ENCODE measurements at places on chromosomes 3 and 15.

DNA sequence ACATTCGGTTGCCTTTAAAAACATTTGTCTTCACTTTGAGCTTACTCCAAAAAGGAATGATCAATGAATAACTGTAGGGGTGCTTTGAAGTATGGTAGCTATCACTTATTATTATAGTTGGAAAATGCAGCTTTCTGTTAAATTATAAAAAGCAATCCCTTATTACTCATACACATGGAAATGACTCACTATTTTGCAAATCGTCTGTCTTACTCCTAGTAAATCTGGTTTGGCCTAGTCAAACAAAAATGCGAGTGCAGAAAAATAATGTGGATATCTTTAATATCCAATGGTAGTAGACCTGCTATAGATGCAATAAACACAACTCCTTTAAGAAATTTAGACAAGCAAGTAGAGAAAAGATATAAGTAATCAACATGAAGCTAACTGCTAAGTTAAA, 112.5 kb downstream of the ZIC1 start:
- no peak overlapping the region for H3K27ac ChIP-seq
- H3K4me3 ChIP-seq: no peak overlapping the region
- H3K27me3 ChIP-seq: no peaks in the 10 kb centered on the region
- H3K4me1 ChIP-seq: no peaks in the 10 kb centered on the region
- no peaks in the 10 kb centered on the region for H3K36me3 ChIP-seq

DNA sequence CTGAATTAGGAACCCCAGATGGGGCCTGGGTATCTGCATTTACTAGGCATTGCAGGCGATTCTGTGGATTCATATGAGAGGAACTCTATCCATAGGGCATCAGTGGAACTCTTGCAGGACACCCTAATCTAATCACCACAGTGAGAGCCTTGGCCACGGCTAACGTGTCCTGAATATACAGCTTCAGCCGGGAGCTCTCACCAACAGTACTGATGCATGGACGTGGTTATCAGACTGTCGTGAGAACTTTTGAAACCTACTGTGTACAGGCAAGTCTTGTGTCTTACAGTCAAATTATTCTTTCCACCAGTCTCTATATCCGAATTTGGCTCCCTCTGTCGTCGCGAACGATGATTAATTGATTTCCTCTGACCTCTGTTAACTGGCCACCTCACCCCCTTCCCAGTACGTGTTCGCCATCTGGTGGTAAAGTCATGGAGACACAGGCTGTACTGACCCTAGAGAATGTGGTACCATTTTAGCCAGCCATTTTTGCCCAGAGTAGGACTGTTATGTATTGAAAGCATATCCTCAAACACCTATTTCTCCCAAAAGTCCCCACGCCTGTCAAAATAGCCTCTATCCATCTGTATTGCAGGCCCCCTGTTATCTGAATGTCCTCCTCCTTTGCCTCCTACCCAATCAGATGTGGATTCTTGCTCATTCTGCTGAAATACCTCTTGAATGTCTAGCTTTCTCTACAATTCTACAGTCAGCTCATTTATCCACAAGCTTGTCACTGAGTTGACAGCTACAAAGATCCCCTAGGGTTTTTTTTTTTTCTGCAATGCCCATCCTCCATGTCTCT, 39.7 kb downstream of the GLDN start:
- H3K27ac ChIP-seq: no peak overlapping the region
- H3K27me3 ChIP-seq: no peaks in the 10 kb centered on the region
- H3K4me1 ChIP-seq: peaks cover 22% of the 10 kb centered on the region
- H3K4me3 ChIP-seq: no peak overlapping the region

GRCh38 chr3:72694398-72694797, 153.8 kb downstream of the SHQ1 start:
- no peaks in the 10 kb centered on the region for H3K27me3 ChIP-seq
- H3K4me1 ChIP-seq: no peaks in the 10 kb centered on the region
- no peaks in the 10 kb centered on the region for H3K36me3 ChIP-seq
- H3K27ac ChIP-seq: no peak overlapping the region
- no peak overlapping the region for H3K4me3 ChIP-seq

DNA sequence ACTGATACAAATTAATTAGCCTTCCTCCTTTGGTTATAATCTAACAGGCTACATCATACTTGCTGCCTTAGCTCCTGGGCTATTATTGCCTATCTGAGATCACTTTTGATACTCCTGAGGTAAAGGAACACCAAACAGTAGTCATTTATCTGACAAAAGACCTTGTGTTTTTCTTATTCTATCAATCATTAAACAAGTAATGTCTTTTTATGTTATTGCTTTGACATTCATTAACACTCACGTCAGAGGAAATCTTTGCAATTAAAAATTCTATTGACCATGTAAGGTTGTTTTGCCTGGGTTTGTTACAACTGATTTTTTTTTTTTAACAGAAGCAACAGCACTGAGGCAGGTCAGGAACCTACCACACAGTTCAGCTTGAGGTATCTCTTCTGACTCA, 366.3 kb downstream of the MECOM start:
- no peaks in the 10 kb centered on the region for H3K27me3 ChIP-seq
- H3K4me3 ChIP-seq: no peak overlapping the region
- no peaks in the 10 kb centered on the region for H3K4me1 ChIP-seq
- H3K36me3 ChIP-seq: no peaks in the 10 kb centered on the region
- no peak for DNase-seq

DNA sequence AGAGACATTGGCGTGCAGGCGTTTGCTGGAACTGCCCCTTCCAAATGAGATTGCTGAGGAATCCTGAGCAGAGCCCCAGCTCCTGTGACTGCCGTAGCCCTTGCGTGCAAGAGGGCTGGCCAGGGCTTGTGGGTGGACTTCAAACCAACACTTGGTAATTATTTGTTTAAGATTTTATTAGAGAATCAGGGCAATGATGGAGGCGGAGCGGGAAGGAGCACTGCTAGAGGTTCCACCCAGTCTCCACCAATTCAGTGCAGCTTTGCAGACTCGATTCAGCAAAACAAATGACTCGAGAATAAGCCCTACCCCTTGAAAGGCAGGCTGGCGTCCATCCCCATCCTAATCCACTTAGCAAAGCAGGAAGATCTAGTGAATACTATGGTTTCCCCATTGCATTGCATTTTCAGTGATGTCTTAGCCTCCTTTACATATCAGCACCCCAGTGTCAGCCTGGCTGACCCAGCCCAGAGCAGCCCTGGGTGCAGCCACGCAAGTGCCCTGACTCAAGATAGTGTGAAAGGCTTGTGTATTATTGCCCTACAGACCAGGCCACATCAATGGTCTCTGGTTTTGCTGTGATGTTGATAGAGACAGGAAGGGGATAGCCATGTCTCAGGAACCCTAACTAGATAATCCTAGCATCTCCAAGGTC, 26.0 kb downstream of the GLDN start:
- no peak overlapping the region for H3K27ac ChIP-seq
- peaks cover 22% of the 10 kb centered on the region for H3K4me1 ChIP-seq
- H3K4me3 ChIP-seq: no peak overlapping the region

GRCh38 chr15:23566651-23567050, 1.2 kb downstream of the MKRN3 start:
- no peak overlapping the region for H3K27ac ChIP-seq
- no peaks in the 10 kb centered on the region for H3K36me3 ChIP-seq
- DNase-seq: no peak

DNA sequence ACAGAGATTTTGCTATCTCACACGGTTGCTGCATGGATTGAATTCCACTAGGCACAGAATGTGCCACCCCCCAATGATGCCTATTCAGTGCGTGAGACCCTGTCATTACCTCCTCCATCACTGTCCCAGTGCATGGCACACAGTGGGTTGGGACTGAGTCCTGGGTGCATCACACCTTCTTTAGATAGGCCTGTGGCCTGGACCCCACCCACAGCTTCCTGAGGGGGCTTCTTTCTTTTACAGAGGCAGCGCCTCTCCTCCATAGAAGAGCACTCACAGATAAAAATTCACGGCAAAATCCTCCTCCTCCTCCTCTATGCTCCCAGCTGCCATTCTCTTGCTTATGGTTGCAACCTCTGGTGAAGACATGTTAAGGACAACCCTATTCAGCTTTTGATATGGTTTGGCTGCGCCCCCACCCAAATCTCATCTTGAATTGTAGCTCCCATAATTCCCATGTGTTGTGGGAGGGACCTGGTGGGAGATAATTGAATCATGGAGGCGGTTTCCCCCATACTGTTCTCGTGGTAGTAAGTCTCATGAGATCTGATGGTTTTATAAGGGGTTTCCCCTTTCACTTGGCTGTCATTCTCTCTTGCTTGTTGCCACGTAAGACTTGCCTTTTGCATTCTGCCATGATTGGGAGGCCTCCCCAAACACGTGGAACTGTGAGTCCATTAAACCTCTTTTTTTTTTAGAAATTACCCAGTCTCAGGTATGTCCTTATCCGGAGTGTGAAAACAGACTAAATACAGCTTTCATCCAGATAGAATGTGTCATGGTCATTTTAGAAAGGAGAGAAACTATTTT, 147.6 kb downstream of the KLF13 start:
- DNase-seq: no peak
- no peaks in the 10 kb centered on the region for H3K27me3 ChIP-seq
- no peaks in the 10 kb centered on the region for H3K36me3 ChIP-seq
- H3K4me3 ChIP-seq: no peak overlapping the region

- H3K27me3 ChIP-seq: no peaks in the 10 kb centered on the region
- DNase-seq: no peak
- H3K36me3 ChIP-seq: peaks cover 15% of the 10 kb centered on the region
Observed at GRCh38 chr3:15579051-15579450, 22.3 kb downstream of the HACL1 start.

- H3K4me1 ChIP-seq: no peaks in the 10 kb centered on the region
- no peak overlapping the region for H3K4me3 ChIP-seq
- no peaks in the 10 kb centered on the region for H3K36me3 ChIP-seq
- H3K27ac ChIP-seq: no peak overlapping the region
- DNase-seq: no peak
Observed at GRCh38 chr15:43934480-43934879, 107.7 kb downstream of the WDR76 start.

GRCh38 chr15:60546744-60547143, 67.8 kb upstream of the ICE2 start:
- no peak for DNase-seq
- H3K4me3 ChIP-seq: no peak overlapping the region
- no peaks in the 10 kb centered on the region for H3K4me1 ChIP-seq
- no peaks in the 10 kb centered on the region for H3K27me3 ChIP-seq
- no peak overlapping the region for H3K27ac ChIP-seq

Data from thoracic aorta (tissue), 2 donors.